ENCODE measurements at places on chromosomes 2 and 18.

DNA sequence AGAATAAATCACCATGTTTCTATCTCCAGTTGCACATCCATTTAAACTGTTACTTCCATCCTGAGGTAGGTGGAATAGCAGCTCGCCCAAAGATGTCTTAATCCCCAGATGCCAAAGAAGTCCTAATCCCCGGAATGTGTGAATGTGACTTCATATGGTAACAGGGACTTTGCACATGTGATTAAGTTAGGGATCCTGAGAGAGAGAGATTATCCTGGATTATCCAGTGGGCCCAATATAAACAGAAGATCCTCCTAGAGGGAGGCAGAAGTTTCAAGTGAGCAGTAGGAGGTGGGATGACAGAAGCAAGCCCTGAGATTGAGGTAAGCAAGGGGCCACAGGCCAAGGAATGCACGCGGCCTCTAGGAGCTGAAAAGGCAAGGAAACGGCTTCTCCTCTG lies 19.8 kb downstream of the CREG2 start:
- DNase-seq: no peak

- no peak for DNase-seq
Observed at GRCh38 chr2:110995911-110996310, 124.8 kb upstream of the BCL2L11 start.

- DNase-seq: no peak
Observed at GRCh38 chr18:34909637-34910364, 131.4 kb upstream of the MAPRE2 start.

GRCh38 chr2:168992026-168992425 lies 39.1 kb downstream of the ABCB11 start:
- no peak for DNase-seq

DNA sequence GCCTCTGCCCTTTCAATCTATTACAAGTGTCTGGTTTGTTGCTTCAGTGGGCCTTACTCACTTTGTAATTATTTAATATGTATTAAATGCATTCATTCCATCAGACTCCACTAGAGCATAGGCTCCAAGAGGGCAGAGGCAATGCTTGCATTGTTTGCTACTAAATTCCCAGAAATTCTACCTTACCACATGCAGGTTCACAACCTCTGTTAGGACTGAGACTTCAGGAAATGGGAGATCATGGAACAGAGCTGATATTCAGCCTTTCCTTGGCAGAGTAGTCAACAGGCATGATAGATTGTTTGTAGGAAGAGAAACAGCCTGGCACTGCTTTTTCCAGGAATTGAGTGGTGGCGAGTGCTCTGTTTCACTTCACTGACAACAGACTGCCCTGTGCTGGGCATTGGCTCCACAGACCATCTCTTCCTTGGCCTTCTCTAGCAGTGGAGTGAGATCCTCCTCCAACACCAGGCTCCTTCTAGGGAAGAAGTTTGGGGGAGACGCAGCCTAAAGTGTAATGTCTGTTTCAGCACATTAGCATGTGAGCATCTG lies 6.2 kb upstream of the MATN3 start:
- DNase-seq: no peak

GRCh38 chr2:197633109-197633657 lies 42.2 kb downstream of the RFTN2 start:
- no peak for DNase-seq

- no peak for DNase-seq
Observed at GRCh38 chr2:194822657-194823056, 834.4 kb upstream of the SLC39A10 start.

DNA sequence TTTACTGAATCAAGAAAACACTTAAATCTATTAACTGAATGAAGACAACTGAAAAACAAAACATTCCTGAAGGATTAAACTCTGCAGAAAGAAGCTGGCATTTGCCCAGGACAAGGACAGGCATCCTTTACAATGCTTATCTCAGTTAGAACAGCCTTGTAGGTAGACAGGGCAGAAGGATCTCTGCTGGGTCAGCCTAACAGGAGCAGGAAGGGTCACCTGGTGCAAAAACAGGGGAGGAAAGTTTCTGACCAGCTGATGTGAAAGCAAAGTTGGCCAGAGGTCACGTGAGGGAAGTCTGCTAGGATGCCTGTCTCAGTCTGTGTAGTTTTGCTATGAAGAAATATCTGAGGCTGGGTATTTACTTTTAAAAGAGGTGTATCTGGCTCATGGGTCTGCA lies 348.6 kb downstream of the ANAPC1 start:
- DNase-seq: no peak

DNA sequence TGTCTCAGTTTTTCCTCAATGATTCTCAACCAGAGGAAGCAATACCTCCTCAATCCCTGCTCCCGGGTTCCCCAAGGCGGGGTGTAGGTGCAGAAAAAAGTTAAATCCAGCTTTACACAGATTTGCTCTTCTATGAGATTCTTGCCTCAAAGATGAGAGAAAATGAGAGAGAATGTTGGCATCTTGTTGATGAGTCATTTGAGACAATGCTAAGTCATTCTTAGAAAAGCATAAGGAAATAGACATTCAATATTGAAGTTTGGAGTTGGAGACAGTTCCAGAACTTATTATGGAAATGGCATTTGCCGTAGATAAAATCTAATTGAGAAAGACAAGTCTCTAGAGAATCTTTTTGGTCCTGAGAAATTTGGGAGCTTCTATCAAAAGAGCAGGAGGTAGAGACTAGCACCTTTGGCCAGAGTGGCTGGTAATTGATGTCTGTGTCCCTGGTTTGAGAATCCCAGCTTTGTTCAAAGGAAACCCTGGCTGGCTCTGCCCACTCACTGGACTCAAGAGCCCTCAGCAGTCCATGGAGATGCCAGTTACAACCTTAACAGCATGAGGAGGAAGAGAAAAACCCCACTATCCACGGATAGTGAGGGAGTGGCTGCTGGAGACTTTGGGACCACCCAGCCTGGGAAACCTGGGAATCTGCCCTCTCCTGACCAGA lies 181.2 kb downstream of the FAM124B start:
- DNase-seq: no peak
